CD4-positive, alpha-beta T cell (primary cell): ENCODE measurements at places on chromosomes 7 and 10. TPM values are rescaled to one million over a fixed set of nuclear protein-coding genes. Genes with fewer than 3 reads are reported as not detected.

DNA sequence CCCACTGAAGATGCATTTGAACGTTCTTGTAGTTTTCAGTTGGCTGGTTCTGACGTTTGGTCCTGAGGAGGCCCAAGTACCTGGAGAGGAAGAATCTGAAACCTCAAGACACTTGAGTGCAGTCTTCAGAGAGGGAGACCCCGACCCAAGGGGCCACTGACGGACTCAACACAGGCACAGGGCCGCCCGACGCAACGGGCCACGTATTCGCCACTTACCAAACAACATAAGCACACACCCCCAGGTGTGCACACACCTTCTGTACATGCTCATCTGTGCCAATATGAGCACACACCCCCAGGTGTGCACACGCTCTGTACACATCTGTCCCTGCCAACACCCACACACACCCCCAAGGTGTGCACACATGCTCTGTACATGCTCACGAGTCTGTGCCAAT, 68.5 kb downstream of the DIP2C start:
- no peak for DNase-seq
- no peak overlapping the region for H3K4me3 ChIP-seq
- no peaks in the 10 kb centered on the region for H3K4me1 ChIP-seq
- no peak overlapping the region for H3K27ac ChIP-seq
- no peaks in the 10 kb centered on the region for H3K36me3 ChIP-seq

- H3K27ac ChIP-seq, result no peak overlapping the region
- H3K27me3 ChIP-seq, result no peaks in the 10 kb centered on the region
- no peaks in the 10 kb centered on the region for H3K36me3 ChIP-seq
- DNase-seq, result no peak
- H3K4me1 ChIP-seq, result no peaks in the 10 kb centered on the region
These were observed 148.8 kb upstream of the AGK start for GRCh38 chr7:141402277-141402996.

- no peaks in the 10 kb centered on the region for H3K36me3 ChIP-seq
- no peaks in the 10 kb centered on the region for H3K27me3 ChIP-seq
- H3K4me3 ChIP-seq, result no peak overlapping the region
- no peak overlapping the region for H3K27ac ChIP-seq
- no peak for DNase-seq
- H3K4me1 ChIP-seq, result peaks cover 12% of the 10 kb centered on the region
These were observed 10.2 kb downstream of the CPA1 start for GRCh38 chr7:130390486-130390885.

DNA sequence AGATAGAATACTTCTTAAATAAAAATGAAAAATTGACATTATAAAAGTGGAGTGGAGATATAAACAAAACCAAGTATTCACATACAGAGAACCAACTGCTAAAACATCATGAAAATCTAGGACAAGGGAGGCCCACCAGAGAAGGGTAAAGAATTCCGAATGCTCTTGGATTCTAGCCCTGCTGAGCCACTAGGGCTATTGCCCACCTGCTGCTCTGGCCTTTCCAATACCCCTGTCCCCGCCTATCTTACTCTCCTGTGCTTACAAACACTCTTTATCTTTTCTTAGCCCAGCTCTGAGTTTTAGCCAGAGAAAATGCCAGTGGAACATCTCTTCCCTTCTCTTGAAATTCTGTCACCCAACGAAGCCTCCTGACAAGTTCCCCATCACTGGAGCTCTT, 100.3 kb downstream of the MACC1 start:
- H3K4me3 ChIP-seq, result no peak overlapping the region
- no peaks in the 10 kb centered on the region for H3K36me3 ChIP-seq
- no peak for DNase-seq
- no peaks in the 10 kb centered on the region for H3K4me1 ChIP-seq

DNA sequence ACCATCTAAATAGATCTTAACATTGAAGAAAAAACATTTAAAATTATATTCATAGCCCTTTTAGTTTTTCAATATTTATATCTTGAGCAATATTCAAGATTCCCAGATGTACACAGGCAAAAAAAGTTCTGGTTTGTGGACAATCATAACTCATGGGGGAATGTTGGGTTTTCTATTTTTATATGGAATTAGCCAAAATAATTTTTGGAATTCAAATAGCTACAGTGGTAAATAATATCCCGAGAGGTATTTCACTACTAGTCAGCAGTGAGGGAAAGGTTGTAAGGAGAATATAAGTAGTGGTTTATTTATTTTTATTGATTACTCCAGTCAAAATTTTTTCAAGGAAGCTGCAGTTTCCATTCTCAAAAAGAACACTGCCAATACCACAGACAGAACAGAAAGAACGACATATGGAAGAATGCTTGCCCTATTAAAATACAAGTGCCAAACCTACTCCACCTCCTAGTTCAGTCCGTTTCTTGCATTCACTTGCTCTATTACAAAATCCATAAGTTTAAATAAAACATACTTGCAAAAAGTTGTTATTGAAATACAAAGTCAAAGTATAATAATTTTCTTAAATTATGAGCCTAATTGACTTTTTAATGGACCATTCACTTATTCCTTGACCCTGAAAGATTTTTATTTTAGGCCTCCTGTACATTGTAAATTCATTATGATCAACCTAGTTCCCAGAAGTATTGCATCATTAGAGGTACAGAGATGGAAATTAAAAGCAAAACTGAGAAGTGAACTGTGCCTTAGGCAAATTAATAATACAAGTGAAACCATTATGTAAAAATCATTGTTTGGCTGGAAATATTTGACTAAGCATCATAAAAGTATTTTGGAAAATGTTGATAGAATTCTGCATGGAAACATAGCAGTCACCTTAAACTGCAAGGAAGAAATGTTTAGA, 533.2 kb downstream of the PARD3 start:
- H3K4me1 ChIP-seq, result no peaks in the 10 kb centered on the region
- H3K4me3 ChIP-seq, result no peak overlapping the region
- no peak for DNase-seq
- no peaks in the 10 kb centered on the region for H3K36me3 ChIP-seq
- no peak overlapping the region for H3K27ac ChIP-seq

DNA sequence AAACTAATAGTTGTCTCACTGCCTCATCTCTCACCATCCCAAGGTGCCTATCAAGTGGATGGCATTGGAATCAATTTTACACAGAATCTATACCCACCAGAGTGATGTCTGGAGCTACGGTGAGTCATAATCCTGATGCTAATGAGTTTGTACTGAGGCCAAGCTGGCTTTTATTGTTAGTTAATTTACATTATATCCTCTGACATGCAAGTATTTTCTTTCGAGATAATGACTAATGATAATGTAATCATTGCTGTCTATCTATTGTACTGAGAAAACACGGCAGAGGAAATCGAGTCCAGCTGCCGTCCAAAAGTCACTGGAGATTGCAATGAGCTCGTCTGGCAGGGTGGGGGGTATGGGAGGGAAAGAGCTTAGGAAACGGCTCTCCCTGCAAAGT, 172.4 kb upstream of the LANCL2 start:
- no peak for DNase-seq
- no peak overlapping the region for H3K4me3 ChIP-seq
- no peaks in the 10 kb centered on the region for H3K36me3 ChIP-seq
- no peak overlapping the region for H3K27ac ChIP-seq
- no peaks in the 10 kb centered on the region for H3K4me1 ChIP-seq

OR9A2 gene
- total RNA-seq, result not detected

PLCE1 gene
- 0.03 TPM for total RNA-seq
